ENCODE measurements at places on chromosomes 7 and 10. TPM values are rescaled to one million over a fixed set of nuclear protein-coding genes. Genes with fewer than 3 reads are reported as not detected.

The TET1 gene
- 33.7 TPM for total RNA-seq

The NEBL gene
- 66.4 TPM for total RNA-seq

The CYP2C19 gene
- not detected for total RNA-seq

The MDH2 gene
- 61.4 TPM for total RNA-seq

The IL15RA gene
- total RNA-seq, result not detected

The UBE2D1 gene
- 51.9 TPM for total RNA-seq

The MUC12 gene
- 0.23 TPM for total RNA-seq

The PPP1R17 gene
- 2.8 TPM for total RNA-seq

The HEPACAM2 gene
- total RNA-seq, result 0.23 TPM

The TMEM225B gene
- 0.23 TPM for total RNA-seq

The MUC3A gene
- total RNA-seq, result 2.1 TPM

The IL6 gene
- total RNA-seq, result not detected

The CADPS2 gene
- 36.2 TPM for total RNA-seq

The ACTL6B gene
- total RNA-seq, result 90.4 TPM
